Stimulated activated CD4-positive, alpha-beta T cell treated with anti-CD3 and anti-CD28 coated beads, Interleukin-1b, Interleukin-23, amount 100 ng/mL, for 1 hour (primary cell): ENCODE measurements at places on chromosomes 1 and 21.
A peak's percentile ranks its signal among the peaks of the same experiment; 100 is the strongest.

- no peak for DNase-seq
Observed at GRCh38 chr1:159996653-159997052, 35.1 kb downstream of the PIGM start.

- DNase-seq = no peak
Observed at GRCh38 chr1:203321273-203322052, 16.1 kb downstream of the BTG2 start.

DNA sequence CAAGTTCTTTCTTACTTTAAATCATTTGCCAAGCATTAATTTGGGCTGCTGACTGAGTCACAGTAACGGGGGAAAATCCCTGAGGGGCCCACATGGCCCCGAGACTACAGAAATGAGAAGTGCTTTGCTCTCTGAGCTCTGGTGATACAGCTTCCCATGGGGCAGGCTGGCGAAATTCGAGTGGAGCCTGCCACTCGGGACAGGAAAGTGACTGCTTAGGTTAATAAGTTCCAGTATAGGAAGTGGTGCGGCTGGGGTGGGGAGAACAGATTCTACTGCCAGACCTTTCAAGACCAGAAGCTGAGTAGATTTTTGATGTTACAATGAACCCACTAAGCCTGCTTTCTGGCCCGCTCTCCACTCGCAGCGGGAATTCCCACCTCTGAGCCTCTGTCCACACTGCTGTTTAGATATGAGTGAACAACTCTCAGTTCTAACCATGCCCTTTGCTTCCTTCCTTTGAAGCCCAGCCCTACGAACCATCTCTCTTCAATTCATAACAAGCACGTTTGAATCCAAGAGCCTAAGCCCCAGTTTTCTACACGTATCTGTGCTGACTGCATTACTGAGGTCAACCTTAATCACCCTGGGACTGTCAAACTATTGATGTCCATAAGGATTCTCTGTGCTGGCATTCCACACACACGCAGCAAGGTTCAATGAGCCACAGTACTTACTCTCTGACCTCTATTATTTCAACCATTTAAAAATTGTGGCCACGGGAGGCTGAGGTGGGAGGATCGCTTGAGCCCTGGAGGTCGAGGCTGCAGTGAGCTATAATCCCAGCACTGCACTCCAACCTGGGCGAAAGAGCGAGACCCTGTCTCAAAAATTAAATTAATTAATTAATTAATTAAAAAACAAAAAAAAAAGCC, 9.6 kb downstream of the ZBTB17 start:
- DNase-seq = peak; percentile 15

- no peak for DNase-seq
Observed at GRCh38 chr1:78102916-78103315, 57.1 kb downstream of the GIPC2 start.

DNA sequence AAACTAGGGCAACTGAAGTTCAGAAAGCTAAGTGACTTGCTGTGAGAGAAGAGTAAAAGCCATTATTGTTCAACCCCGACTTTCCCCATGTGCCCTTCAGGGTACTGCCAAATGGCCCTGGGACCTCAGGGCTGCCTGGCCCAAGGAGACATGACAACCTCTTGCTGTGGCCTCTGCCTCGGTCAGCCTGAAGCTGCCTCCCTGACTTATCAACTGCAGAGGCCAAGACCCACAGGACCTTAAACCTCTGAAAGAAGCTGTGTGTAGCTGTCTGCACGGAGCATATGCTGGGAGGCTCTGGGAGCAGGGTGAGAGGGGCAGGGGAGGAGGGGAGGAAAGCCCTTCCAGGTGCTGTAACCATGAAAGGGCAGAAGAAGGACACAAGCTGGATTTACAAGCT, 35.9 kb downstream of the HMGB4 start:
- DNase-seq = no peak

DNA sequence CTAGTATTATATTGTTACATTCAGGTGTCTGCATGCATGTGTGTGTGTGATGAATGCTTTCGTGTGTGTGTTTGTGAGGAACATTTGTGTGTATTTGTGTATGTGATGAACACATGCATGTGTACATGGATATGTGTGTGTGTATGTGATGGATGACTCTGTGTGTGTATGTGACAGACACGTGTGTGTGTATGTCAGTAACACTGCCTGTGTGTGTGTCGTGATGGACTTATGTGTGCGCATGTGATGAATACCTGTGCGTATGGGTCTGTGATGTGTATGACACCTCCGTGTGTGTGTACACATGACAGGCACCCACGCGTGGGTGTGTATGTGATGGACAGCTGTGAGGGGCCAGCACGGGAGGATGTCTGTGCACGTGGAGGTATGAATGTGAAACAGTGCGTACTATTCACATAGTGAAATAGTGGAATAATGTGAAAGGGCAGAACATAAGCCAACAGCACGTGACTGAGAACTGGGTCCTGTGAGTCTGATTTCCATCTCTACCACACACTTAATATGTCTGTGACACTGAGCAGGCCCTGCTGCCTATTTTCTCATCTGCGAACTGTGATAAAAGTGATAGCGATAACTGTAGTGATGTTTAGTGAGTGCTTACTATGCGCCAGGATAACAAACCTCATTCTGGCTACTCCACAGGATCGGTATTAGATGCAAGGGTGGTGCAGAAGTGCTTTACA, 41.8 kb upstream of the CSF3R start:
- no peak for DNase-seq

GRCh38 chr1:236514703-236515442, 8.9 kb upstream of the LGALS8 start:
- no peak for DNase-seq

DNA sequence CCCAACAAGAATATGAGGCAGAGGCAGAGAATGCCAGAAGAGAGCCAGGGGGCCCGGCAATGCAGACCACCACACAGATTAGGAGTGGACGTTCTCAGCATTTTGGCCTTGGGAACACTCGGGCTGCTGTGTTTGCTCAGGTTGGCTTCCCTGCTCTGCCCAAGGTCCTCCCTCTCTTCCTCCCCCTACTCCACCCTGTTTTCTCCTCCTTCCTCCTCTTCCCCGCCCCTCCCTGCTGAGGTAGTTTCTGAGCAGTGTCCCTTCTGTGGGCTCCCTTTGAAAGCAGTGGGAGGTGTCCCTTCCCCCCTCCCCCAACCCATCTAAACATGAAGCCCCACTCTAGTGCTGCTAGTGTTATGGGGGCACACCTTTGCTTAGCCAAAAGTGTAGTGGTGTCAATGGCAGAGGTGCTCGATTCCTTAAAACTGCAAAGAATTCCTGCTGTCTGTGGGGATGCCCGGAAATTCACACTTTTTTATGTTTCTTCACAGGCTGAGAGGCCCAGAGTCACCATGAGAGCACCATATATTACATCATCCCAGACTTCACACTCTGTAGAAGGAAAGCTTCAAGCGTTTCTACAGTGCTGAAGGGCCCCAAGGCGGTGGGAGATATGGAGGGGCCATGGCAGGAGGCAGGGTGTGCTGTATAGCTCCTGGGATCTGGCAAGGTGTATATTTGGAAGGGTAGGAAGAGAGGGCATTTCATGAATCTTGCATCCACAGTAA, at the start of gene HHIPL2:
TSS of gene HHIPL2 (minus strand) at position 161 of the 728 bp plus-strand sequence. CDS start at position 101, 60 bp downstream.
- no peak for DNase-seq

DNA sequence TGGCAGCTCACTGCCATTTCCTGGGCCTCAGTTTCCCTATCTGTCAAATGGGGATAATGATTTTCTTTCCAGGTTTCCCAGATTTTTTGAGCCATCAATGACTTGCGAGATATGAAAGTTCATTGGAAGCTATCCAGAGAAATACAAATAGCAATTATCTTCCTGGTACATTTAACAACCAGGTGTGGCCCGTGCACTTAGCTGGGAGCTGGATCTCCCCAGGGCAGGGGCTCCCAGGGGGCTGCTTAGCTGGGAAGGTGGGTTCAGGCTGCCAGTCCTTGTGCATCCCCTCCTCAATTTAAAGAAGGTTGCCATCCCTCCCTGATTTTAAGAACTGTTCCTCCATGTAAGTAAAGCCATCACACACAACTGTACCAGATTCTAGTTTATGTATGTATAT, 3.6 kb upstream of the TMEM54 start:
- no peak for DNase-seq

GRCh38 chr1:230915078-230915477, 46.8 kb upstream of the C1orf198 start:
- DNase-seq = no peak

DNA sequence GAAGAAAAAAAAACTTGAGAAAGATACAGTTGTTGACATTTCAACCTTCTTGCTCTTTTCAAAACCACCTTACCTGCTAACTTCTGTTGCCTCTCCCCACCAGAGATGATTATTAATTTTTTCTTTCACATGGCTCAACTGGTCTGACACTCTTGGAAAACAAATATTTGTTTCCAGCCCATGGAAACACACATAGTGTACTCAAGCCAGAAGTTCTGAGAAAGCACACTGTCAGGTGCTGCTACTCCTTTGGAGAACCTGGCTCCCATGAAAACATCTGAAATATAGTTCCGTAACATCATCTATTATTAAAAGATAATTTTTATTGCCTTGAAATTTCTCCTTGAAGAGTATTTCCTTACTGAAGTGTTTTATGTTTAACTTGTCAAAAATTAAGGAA, 145.0 kb upstream of the C1orf105 start:
- DNase-seq = no peak

DNA sequence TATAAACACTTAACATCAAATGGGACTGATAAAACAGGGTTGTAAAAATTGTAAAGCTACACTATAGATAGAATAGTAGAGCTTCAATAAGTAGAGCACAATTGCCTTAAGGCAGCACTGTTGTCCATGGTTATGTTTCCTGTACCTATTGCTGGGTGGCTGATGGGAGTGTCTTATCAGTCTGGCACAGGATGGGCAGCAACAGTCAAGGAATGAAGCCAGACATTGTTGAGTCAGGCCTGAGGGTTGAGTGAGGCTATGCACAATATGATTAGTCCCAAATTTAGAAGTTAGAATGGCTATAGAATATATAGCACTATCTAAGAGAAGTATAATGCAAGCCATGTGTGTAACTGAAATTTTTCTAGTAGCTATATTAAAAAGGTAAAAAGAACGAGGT, 25.0 kb upstream of the CD1D start:
- DNase-seq = no peak

DNA sequence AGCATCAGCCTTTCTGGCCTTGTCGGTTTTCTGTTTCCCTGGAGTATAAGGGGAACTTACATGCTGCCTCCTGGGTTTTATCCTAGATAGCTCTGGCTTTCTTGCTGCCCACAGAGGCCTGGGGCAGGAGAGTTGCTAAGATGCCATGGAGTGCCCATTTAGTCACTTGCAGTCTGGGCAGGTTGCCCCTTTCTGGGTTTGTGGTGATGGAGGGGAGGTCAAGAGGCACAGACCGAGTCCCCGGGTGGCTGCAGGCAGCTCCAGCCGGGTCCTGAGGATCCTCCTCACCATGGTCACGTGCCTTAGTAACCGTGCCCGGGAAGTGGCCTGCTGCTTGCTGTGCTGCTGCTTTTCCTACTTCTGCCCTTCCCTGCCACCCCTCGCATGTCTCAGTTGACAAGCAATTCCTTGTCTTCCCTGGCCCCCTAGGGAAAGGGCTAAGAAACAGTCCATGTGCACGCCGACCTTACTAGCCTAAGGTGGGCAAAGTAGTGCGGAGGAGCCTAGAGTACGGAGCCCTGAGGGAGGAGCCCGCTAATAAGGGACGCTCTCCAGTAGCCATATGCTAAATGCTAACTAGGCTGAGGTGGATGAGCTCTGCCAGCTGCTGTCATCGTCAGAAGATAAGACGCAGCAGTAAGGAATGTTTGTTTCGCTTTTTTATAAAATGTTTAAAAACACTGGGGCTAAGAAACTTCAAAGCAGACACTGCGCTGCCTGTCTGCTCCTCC, 34.8 kb downstream of the CLCA1 start:
- no peak for DNase-seq

DNA sequence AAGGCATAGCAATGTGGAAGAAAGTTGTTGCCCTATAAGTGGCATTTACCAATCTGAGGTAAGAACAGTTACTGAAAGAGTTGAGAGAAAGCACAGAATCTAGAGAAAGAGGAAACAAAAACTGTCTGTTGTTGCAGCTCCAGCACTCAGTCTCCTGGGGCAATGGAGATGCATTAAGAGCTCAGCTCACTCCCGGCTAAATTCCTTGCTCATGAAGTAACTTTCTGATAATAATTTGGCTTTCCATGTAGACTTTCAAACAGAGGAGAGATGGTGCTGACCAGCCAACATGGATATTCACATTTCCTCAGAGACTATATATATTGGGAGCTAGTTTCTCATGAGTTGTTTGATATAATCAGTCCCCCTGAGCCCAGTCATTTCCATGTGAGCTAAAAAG, 135.3 kb downstream of the GDAP2 start:
- no peak for DNase-seq

DNA sequence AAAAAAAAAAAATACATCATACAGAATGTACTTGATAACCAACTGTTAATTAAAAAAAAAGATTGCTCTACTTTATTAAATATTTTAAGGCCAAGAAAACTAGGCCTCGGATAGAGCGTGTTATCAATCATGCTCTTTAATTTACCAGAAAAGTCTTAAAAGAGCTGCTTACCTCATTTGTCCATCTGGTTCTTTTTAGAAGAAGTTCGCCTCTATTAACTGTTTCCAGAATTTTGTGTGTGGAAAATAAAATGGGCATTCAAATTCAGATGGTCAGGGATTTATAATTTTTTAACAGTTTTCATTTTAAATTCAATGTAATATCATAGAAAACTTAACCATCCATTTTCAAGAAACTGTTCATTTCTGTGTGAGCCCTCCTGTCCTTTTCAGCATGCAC, 53.8 kb downstream of the KCNK1 start:
- DNase-seq = no peak

DNA sequence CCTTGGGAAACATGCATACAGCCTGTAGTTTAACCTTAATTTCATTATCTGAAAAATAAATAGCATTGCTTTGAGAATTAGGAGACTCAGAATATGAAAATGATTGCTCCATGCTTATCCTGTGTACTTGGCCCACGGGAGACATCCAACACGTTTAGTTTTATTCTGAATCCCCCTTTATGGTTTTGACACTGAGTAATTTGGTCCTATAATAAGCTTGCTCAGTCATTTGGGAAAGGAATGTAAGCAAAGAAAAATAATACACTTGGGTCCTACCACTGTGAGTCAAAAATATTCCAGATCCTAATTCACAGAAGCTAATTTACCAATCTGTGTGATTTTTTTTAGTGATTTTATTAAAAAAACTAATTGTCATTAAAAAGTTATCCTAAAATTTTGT, 557.3 kb downstream of the USP25 start:
- DNase-seq = no peak

- no peak for DNase-seq
Observed at GRCh38 chr1:219086956-219087469, 86.7 kb upstream of the LYPLAL1 start.
